ENCODE measurements at places on chromosomes 3 and 15.

DNA sequence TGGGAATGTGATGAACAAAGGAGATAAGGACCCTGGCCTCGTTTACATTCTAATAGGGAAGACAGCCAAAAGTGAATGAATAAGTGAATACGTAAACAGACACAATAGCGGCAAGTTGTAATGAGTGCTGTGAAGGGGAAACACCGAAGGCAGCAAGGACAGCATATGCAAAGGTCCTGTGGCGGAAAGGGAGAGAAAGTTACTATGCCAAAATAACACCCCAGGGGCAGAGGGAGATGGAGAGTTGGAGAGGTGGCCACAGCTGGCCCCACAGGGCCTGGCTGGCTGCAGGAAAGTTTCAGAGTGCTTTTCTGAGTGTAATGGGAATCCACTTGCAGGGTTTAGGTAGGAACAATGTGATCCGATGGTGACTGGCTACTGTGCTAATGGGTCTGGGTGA, 91.9 kb downstream of the SLCO3A1 start:
- DNase-seq, result no peak

DNA sequence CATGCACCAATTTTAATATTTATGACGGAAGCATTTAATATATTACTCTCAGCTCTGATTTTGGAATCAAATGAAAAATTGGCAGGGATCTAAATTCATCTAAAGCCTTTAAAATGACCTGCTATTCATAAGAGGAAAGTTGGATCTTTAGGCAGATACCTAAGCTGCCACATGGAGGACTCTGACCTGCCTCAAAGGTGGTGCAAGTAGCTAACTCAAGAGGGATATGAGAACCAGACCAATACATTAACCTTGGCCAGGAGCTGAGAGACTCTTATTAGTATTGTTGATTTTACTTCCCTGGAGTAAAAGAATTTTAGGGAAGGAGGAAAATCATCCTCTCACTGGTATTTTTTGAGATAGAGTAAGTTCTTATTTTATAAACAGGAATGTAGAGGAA, 17.7 kb downstream of the ZNF654 start:
- peak; percentile 55 for DNase-seq

- DNase-seq, result no peak
Observed at GRCh38 chr3:167115331-167115934, 264.7 kb downstream of the ZBBX start.

GRCh38 chr3:36918050-36918449, 26.8 kb downstream of the TRANK1 start:
- DNase-seq, result peak; percentile 47

DNA sequence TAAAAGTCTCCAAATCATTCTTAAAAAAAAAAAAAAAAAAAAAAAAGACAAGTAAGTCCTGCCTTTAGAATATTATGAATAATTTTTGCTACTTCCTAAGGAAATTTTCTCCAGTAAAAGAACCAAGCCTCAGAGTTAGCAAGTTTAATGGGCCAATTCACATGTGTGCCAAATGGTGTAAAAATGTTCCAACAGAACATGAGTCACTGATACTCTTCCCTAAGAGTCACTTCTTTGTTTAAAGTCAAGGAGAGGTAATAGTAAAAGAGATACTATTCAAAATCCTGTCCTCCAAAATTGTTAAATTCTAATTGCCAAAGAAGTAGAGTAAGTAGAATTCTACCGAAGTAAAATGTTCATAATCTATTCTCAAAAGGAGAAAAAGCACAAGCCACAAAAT, 17.7 kb upstream of the CPA3 start:
- no peak for DNase-seq

- no peak for DNase-seq
Observed at GRCh38 chr15:94348084-94348483, 116.7 kb downstream of the MCTP2 start.

DNA sequence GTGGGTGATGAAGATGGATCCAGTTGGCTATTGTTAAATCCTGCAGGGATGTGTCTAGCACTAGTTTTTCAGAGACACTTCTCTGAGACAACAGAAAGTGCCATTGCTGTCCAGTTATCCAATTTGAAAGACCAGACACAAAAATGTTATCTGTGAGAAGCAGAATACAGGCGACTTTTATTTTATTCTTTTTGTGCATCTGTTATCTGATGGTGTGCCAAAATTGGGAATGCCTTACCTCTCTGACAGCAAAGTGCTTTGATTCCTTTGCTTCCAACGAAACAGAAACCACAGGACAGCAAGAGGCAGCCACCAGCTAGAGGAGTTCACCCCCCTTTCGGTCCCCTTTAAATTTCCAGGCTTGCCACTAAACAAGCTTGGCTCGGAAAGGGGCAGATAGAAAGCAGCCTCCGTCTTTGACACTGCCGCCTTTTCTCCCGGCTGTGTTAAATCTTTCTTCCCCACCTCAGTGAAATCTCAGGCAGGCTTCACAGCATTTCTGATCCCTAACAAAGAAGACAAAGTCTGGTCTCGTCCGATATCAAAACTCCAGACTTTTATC, 17.7 kb upstream of the PRR20G start:
- no peak for DNase-seq

DNA sequence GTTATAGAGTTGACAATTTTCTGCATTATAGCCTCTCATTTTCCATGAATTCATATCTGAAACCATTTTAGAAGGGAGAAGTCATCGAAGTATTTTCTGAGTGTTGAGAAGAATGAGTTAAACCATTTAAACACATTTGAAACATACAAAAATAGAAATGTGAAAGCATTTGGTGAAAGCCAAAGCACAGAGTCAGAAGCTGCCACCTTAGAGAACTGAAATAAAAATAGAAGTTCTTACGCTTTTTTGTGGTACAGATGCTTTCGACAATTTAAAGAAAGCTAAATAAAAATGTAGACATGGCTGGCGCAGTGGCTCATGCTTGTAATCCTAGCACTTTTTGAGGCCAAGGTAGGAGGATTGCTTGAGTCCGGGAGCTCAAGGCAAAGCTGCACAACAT, 9.0 kb downstream of the FANCD2OS start:
- no peak for DNase-seq

DNA sequence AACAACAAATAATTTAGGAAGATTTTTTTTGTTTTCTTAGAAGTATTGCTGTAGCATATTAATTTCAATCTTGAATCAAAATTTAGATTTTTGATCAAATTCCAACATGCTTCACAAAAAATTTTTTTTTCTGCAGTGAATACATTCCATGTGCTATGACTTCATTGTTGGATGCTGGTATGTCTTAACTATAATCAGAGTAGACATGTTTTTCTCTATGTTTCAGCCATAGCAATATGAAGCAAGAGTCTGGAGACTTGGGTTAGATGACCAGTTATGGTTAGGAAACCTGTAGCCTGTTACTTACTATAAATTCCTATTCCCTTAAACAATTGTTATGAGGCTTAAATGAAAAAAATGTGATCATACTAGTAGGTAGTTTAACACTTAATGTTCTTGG, 176.1 kb upstream of the CHL1 start:
- DNase-seq, result no peak

- DNase-seq, result peak; percentile 73
Observed at GRCh38 chr15:68383161-68384074, 48.5 kb downstream of the ITGA11 start.

DNA sequence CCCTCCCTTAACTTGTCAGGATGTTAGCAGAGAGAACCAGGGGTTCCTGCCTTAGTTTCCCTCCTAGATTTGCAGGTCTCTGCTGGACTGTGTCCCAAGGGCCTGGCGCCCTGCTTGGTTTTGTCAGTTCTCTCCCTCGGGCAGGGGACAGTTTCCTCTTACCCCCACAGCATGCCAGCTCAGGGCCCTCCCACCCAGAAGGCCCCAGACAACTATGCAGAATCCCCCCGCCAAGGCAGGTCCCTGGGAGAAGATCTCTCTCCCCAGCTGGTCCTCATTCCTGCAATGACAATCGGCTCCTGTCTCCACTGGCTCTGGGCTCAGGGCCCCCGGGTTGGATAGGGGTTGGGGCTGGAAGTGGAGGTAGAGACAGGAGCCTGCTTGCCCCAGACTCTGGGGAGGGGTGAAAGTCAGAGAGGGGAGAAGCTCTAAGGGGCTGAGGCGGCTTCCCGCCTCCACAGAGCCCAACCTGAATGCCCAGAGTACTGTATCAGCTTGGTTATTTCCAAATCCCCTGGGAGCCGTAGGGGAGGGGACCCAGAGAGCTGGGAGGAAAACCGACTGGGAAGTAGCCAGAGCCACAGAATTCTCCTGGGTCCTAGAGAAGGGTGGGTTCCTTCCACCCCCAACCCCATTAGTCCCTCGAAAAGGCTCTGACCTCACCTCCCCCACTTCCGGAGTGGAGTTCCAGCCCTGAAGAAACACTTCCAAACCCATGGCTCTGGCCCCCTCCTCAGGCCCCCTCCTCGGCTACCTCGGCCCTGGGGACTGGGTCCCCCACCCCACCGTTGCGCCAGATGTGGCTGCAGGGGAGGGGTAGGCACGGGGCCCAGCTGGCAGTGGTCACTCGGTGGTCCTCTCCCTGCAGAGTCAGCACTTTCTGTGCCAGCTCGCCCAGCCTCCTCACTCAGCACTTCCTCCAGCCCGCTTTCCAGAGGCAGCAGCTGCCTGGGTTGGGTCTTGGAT, 3.8 kb upstream of the LOXL1 start:
- DNase-seq, result no peak

DNA sequence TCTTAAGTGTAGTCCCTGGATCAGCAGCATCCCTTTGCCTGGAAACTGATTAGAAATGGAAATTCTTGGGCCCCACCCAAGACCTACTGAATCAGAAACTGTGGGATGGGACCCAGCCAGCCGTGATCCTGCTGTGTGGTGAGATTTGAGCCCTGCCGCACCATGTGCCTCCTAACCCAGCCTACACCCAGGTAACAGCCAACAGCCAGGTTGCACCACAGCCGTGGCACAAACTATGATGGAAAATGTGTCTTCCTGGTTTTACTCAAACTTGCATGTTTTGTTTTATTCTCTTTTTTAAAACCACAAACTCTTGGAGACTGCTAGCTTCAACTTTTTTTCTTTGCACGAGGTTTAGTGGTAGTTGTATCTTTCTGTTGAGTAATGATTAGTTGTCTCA, 2.6 kb downstream of the LIMD1 start:
- DNase-seq, result no peak

DNA sequence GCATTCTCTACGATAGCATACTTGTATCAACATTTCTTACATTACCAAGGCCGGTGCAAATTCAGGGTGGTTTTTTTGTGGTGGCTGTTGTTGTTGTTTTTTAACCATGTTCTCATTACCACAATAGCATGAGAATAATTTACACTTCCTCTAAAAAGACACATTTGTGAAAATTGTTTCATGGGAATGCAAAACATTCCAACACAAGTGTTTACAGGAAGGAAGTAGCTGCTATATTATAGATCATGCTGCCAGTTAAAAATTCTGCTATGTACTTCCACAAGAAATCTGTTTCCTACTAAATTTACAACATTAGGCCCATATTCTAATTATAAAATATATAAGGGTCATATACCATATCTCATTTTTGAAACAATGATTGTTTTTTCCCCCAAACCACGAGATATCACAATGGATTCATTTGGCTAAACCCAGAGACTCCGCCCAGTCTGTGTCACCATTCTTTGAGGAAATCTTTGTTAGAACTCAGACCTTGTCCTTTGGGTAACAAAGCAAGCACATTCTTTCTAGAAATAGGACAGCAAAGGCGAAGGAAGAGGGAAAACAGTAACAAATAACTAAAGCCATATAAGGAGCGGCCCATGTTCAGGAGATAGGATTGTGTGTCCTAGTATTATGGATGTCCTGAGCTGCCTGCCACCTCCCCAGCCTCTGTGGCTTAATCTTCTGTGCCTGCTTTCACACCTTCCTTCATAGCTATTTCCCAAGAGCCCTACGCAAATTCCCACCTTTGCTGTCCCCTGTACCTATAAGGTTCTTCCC, 60.1 kb downstream of the UACA start:
- no peak for DNase-seq

DNA sequence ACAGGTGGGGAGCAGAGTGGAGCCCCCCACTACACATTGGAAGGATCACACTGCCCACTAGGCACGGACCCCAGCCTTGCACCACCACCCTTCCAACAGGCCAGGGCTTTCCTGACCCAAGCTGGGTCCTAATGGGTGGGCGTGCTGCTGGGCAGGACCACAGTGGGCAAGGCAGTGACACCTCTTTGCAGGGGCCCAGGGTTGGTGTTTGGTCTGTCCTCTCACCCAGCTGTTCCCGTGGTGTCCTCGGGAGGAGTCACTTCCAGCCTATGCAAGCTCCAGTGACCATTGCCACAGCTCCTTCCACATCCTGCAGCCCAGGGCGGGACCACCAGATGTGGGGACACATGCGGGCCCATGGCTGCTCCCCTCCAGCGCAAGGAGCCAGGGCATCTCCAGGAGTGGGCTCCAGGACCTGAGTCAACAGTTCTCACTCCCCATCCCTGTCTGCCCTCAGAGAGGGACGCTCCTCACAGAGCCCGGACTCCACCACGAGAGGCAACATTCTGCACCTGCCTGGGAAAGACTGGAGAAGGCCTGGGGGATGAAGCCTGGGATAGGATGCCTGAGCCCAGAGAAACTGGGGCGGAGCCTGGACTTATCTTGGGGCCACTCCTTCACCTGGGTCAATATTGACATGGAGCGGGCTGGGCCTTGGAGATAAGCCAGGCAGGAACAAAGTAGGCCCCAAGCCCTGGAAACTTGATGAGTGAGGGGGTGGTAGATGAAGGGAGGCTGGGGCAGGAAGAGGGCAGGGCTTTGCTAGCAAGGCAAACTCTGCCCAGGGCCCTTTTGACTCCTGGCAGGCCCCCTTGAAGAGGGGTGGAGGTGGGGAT, 3.9 kb upstream of the VILL start:
- DNase-seq, result peak; percentile 42

DNA sequence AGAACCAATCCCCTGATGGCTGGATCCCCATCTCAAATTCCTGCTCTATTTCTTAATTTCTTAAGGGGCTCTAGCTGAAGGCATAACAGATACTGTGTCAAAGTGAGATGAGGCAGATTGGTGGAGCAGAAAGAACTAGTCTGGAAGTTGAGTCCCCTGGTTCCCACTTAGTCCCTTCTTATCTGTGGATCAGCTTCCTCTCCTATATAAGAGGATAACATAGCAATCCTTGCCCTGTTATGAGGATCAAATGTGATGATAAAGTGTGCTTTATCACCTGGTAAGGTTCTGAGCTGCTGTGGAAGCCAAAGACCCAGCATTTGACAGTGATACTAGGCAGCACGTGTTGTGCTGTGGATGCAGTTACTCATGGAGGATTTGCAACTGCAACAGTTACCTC, 8.1 kb upstream of the SIN3A start:
- no peak for DNase-seq

GRCh38 chr3:129001101-129001805, at the start of gene EFCC1:
TSS of gene EFCC1 (plus strand) at chr3:129001304. CDS start at chr3:129001629, 325 bp downstream.
- DNase-seq, result peak; percentile 55

GRCh38 chr3:126781406-126781805, 77.4 kb downstream of the CHCHD6 start:
- no peak for DNase-seq

GRCh38 chr15:39409876-39410530, 170.9 kb upstream of the THBS1 start:
- no peak for DNase-seq

DNA sequence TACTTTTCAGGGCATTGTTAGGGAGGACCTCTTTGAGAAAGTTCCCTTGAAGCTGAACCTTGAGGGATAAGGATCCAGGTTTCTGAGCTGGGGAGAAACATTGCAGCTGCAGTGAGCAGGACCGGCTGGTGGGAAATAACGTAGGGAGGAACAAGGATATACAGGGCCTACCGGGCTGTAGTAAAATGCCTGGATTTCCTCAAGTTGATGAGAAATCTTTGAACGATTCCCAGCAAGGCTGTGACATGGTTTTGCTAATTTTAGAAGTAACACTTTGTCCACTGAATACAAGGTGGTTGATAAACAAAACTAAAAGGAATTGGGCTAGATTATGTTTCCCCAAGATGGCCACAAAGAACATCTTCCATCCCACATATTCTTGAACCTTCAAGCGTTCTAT, 137.0 kb upstream of the AGBL1 start:
- no peak for DNase-seq
